ENCODE measurements at places on chromosomes 3 and 15.

- DNase-seq = no peak
Measured at GRCh38 chr3:52021489-52022268, 26.0 kb upstream of the RPL29 start.

DNA sequence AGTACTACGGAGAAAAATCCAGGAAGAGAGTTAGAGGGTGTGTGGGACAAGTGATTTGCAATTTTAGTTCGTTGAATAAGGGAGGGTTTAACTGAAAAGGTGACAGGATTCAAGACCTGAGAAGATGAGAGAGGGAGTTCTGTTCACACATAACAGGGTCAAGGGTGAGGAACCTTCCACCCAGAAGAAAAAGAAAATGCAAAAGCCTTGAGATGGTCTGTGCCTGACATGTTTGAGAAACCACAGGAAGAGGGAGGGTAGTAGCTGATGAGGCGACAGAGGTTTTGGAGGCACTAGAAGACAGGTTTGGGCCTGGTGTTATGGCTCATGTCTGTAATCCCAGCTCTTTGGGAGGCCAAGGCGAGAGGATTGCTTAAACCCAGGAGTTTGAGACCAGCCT, 591 bp upstream of the SLC25A20 start:
- no peak for DNase-seq

DNA sequence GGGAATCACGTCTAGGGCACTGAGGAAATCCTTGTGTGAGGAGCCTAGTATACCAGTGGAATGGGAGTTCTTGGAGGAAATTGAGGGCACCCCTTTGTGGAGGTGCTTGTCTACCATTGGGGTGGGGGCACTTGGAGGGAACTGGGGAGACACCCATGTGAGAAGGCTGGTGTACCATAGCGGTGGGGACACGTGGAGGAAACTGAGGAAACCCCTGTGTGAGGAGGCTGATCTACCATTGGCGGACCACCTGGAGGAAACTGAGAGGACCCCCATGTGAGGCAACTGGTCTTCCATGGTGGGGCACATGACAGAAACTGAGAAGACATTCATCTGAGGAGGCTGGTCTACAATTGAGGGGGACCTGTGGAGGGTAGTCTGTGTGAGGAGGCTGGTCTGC, 164.5 kb downstream of the FBLN2 start:
- no peak for DNase-seq

DNA sequence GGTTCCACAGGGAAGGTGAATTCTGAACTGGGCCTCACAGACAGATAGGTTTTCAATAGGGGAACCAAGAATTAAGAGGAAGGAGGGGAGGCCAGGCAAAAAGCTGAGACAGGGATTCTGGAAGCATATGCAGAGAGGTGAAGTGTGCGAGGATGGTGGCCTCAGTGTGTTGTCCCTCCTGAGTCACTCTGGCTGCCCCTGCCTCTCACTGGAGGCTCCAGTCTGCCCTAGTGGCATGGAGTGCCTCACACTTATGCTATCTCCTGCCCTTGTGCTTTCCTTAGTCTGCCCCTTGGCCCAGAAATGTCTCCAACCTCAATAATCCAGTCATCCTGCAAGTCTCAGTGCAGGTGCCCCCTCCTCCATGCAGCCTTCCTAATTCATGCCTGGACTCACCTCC, 32.2 kb upstream of the RBP1 start:
- DNase-seq = no peak

- no peak for DNase-seq
Measured at GRCh38 chr3:145087038-145087437, 1073.9 kb downstream of the PLOD2 start.

GRCh38 chr15:77354063-77354462, 65.8 kb downstream of the PEAK1 start:
- DNase-seq = no peak

GRCh38 chr15:35665896-35666536, 120.1 kb upstream of the DPH6 start:
- DNase-seq = no peak

- no peak for DNase-seq
Measured at GRCh38 chr15:67196672-67197363, 57.6 kb downstream of the AAGAB start.

GRCh38 chr15:62903437-62903836, 139.1 kb upstream of the TPM1 start:
- DNase-seq = no peak

- no peak for DNase-seq
Measured at GRCh38 chr15:85137489-85138168, 156.0 kb downstream of the PDE8A start.

DNA sequence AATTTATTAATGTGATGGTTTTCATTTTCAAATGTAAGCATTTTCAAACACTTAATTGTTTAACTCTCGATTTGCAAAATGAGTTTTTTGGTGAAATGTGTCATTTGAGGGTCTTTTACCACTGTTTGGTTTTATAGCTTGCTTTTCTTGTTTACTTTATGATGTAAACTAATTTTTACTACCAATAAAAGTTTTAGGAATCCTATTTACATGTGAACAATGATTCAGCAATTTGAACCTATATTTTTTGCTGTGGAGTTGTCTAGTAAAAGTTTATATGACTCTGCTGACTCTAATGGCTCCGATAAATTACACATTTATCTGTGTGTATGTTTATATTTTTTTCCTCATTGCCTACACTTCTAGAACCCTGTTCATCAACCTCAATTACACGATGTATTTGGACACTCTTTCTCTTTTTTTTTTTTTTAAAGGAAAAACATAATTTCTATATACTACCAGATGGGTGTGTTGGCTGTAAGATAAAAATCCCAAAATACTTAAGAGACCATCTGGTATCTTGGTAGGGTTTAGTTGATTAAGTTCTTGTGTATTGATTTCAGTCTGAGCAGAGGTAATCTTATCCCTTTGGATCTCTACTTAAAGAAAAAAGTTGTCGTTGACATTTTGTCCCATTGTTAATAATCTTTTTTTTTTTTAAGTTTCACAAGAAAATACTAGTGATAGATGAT, 89.5 kb downstream of the PTPRG start:
- DNase-seq = no peak

DNA sequence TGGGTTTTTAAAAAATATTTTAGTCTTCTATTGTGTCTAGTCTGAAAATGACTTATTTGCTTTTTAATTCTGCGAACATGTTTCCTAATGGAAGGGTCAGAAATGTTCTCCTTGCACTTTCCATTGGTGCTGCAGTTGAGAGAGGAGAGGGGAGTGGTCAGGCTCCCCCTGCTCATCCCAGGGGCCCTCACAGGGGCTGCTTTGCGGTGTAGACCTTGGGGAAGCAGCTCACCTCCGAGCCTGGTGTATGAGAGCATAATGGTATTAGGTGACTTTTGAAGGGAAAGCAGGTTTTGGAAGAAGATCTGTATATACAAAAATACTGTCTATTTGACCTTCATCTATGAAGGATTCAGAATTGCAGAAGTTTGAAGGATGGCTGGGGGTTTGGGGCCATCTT, 28.3 kb downstream of the APBA2 start:
- no peak for DNase-seq

DNA sequence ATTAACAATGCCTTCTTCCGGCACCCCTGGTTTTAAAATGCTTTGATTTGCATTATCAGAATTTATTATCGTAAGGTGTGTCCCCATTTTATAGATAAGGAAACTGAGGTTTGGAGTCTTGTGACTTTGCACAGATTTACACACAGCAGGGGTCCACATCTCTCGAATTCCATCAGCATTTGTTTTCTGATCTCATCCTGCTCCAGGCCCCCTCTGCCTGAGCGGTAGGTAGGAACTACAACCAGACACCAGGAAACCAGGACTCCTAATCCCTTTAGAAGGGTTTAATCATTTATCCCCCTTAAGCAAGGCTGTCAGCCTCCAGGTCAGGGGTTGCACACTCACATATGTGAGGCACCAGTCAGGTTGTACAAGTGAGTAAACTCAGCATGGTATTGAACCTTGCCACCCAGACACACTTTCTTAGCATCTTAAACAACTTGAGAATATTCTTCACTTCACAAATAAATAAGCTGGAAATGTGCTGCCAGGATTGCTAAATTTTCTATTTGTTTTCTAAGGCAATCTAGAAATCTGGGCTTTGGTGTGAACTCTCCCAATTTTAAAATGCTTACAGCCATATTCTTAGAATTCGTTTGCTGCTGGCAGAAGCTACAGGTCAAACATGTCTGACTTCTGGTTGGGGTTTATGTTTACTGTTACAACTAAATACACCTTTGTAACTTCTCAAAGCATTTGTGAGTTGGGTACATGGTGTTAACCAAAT, 31.7 kb upstream of the CMTM7 start:
- no peak for DNase-seq

GRCh38 chr15:73892446-73893226, 19.3 kb downstream of the TBC1D21 start:
- DNase-seq = no peak

DNA sequence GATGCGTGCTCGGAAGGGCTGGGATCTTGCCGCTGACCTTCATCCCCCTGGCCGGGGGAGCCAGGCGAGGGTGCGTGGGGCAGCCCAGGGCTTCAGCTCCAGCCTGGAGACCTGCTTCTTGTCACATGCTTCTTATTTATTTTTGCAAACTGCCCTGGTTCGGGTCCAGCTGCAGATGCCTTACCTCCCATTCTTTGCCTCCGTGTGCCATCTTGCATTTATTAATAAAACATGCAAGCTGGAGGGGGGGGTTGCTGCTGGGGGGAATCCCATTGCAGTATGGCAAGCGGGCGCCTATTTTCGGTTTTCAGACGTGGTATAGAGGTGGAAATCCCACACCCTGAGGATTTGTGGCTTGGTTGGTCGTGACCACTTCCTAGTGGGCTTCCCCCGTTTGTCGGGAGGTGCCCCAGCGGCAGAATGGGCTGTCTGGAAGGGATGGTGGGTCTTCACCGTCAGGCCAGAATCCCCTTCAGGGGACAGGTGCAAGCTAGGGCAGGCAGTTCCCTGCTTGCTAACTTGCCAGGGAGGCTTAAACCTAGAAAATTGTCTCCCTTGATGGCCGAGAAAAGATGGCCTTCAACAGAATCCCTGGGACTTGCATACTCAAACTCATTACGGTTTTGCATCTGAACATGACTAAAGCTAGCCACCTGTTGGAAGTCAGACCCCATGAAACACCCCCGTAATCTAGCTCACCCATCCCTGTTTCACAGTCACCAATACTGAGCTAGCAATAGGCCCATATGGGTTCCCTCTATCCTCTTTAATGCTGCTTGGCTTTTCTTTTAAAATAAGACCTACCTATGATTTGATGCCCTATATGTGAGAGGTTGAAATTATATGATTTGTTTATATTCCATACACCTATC, 569 bp downstream of the TMEM266 start:
- DNase-seq = no peak

GRCh38 chr15:58934521-58934920, 1.0 kb upstream of the SLTM start:
- DNase-seq = no peak

GRCh38 chr3:128383316-128384235, 83.1 kb downstream of the DNAJB8 start:
- DNase-seq = no peak

DNA sequence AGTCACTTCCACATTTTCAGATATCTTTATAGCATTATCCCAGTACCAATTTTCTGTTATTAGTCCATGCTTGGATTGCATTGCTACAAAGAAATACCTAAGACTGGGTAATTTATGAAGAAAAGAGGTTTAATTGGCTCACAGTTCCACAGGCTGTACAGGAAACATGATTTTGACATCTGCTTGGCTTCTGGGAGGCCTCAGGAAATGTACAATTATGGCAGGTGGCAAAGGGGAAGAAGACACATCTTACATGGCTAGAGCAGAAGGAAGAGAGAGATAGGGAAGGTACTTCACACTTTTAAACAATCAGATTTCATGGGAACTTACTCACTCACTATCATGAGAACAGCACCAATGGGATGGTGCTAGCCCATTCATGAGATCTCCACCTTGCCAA, 172.3 kb upstream of the GPR149 start:
- DNase-seq = no peak

DNA sequence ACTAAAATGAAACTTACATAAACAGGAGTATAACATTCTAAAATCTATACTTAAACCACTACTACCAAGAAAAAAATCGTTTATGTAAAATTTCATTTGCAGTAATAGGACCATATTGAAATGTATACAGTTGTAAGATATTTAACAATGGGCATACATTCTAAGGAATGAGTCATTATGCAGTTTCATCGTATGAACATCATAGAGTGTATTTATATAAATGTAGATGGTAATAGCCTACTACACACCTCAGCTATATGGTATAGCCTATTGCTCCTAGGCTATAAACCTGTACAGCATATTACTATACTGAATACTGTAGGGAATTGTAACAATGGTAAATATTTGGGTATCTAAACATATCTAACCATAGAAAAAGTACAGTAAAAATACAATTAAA, 79.5 kb downstream of the DPH6 start:
- DNase-seq = no peak

- DNase-seq = no peak
Measured at GRCh38 chr15:51765751-51766150, 14.4 kb downstream of the TMOD2 start.

GRCh38 chr3:179788996-179789395, 136.2 kb downstream of the USP13 start:
- DNase-seq = no peak

DNA sequence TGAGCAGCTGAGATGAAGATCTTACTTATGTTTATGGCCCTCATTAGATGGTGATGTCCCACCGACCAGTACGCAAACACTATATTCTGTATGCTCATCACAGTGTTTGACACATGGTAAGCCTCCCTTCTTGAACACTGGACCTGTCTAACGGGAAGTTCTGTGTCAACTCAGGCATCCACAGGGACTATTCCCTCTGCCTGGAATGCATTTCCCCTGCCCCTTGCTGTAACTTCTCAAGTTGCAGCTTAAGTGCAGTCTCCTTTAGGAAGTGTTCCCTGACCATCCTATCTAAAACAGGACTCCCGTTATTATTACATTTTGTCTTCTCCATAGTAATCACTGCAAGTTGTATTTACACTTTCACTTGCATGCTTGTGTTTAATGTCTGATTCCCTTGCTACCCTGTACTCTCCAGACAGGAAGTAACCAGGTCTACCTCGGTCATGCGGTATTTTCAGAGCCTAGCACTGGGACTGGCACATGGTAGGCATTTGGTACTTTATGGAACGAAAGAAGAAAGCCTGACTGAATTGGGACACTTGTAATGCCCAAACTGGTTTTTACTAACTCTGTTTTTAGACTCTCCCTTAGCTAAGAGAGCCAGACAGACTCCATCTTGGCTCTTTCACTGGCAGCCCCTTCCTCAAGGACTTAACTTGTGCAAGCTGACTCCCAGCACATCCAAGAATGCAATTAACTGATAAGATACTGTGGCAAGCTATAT, 8.7 kb downstream of the DET1 start:
- no peak for DNase-seq
